ENCODE measurements at places on chromosomes 6 and 20.

DNA sequence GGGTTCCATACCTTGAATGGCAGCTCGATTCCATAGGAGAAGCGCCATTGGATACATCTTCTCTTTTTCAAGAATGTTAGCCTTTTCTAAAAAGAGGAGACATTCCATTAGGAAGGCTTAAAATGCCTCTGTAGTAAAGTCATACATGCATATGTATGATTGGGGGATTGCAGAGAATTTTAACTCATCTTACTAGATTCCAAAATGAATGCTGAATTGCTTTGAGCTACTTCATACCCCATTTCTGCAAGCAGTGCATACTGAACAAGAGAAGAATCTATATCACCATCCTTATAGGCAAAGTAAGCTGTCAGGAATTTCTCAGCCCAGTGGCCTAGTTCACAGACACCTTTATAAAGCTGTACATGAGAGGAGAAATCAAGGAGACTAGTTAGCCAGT is 80.3 kb downstream of the NDUFAF5 start:
- no peak for DNase-seq

DNA sequence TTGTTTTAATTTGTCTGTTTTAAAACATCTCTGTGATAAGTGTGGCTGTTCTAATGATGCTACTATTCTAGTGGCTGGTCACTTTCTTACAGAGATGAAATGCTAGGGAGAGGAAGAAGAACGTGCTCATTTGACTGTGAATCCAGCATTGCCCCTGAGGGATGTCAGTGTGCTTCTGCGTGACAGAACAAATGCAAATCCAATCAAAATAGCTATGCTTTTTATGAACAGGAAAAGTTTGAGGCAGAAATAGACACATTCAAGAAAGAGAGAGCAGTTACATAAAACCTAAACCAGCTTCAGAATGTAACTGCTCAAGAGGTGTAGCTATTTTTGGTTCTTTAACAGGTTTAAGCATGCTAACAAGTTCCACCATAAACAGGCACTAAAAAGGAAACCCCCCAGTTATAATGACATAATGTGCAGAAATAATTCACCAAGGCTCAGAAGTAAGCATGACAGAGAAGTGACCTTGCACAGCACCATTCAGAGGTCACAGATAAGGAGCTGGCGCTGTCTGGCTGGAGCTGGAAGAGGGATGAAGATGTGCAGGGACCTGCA is 385.3 kb downstream of the EPM2A start:
- DNase-seq, result no peak

GRCh38 chr20:49172413-49172812 is 15.7 kb downstream of the STAU1 start:
- DNase-seq, result no peak

GRCh38 chr20:51470907-51471411 is 71.6 kb downstream of the NFATC2 start:
- DNase-seq, result no peak

- no peak for DNase-seq
These were observed 659 bp downstream of the TAF4 start for GRCh38 chr20:62064770-62065673.

DNA sequence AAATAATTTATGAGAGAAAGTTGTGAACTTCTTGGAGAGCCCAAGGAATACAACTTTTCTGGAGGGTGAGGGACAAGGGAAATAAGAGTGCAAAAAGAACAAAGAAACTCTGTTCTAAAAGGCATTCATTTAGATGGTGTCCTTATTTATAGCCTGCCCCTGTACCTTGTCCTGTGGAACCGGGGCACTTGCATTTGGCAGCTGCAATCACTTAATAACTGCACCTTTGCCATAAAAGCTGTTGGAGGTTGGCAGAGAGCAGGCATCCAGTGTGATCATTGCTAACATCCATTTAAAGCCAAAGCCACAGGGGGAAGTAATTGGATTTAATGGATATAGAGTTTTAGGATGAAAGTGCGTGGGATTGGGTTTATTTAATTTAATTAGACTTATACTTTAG is 50.8 kb upstream of the SGK1 start:
- no peak for DNase-seq

DNA sequence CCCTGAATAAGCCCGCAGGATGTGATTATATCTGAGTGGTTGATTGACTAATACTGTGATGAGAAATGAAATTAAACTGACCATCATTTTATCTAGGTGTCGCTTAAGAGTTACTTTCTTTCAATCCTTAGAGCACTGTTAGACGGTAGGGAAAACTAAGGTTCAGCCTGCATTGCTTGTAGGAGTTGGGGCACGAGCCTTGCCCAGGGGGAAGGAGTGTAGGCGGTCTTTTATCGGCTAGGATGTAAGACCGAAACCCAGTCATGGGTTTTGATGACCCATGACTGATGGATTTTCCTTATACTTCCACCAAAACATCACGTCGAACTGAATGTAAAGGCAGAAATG is 392 bp upstream of the TASP1 start:
- no peak for DNase-seq
